Stimulated activated CD8-positive, alpha-beta memory T cell treated with anti-CD3 and anti-CD28 coated beads, Interleukin-7, amount 100 ng/mL, for 1 hour (primary cell): ENCODE measurements at places on chromosomes 3 and 15.

- DNase-seq: no peak
These were observed 4.3 kb downstream of the RNU6-1 start for GRCh38 chr15:67835297-67836133.

DNA sequence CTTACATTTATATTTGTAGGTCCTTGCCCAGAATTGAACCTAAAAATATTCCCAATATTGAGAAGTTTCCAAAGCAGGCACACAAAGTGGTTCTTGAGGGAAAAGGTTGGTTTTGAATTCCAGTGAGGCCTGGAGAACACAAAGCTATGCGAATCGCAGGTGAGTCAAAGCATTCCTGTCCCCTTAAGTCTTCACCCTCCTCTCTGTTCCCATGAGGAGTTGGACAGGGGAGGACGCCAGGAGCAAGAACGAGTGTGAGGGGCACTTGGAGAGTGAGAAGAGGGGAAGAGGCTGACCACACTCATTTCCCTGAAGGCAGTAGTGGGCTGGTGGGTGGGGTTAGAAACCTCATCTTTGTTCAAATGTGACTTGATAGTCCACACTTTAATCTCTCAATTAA, 185.8 kb upstream of the EOMES start:
- DNase-seq: no peak

- DNase-seq: no peak
These were observed 130.7 kb downstream of the LRTM1 start for GRCh38 chr3:54797111-54797510.

- no peak for DNase-seq
These were observed 4.8 kb downstream of the GNB4 start for GRCh38 chr3:179446501-179446900.

DNA sequence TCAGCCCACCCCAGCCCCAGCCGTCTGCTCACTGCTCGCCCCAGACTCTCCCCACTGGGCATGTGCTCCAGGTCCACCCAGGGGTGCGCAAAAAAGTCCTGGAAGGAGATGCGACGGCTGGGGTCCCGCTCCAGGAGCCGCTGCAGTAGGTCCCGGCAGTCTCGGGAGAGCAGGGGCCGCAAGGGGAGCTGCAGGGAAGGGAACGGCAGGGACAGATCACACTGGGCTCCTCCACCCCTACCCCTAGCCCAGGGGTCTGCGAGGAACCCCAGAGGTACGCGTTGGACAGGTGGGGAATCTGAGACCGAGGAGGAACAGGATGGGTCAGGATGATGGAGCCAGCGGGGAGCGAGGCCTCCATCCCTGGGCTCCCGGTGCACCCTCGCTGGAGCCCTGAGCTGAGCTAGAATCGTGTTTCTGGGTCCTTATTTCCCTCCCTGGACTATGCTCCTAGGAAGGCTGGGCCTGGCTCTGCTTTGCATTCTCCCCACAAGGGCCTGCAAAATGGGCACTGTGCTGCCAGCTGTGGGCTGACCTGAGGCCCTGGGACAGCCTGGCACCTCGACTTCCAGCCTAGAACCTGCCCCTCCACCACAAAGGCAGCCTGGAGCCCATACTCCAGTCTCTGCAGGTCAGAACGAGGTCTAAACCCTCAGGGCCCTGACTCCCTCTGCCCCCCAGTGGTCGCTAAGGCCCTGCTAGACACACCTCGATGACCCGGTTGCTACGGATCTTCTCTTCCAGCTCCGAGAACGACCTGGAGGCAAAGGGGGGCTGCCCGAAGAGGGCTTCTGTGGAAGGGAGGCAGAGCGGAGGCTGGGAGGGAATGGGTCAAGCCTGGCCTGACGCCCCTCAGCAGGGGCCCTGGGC, 3.2 kb downstream of the ULK3 start:
- DNase-seq: no peak
